ENCODE measurements at places on chromosomes 16 and 17.

DNA sequence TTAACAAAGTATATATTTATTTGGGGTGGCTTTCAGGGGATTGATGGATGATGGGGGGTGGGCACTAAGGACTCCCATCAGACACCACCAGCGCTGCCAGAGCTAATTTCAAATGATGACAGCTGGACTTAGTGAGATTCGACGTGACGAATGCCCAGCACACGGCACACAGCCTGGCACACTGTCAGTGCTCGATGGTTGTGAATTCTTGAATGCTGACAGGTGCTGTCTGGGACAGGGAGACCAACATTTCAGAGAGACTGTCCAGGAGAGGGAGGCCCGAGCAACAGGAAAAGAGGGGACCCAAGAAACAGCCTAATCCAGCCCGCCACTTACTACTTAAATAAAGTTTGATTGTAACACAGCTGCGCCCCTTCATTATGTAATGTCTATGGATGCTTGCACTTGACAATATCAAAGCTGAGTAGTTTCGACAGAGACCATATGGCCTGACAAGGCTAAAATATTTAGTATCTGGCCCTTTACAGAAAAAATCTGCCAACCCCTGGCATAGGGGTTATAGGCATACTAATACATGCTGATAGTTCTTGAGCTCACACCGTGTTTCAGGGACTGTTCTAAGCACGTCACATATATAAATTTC, 6.2 kb upstream of the MPRIP start:
- no peak for DNase-seq

DNA sequence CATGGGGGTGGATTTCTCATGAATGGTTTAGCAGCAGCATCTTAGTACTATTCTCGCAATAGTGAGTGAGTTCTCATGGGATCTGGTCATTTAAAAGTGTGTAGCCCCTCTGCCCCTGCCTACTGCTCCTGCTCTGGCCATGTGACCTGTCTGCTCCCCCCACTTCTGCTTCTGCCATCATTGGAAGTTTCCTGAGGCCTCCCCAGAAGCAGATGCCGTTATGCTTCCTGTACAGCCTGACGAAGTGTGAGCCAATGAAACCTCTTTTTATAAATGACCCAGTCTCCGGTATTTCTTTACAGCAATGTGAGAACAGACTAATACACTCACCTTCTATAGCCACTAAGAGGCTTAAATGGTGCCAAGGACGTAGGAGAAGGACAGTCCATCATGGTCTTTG, 51.5 kb downstream of the NOL11 start:
- no peak for DNase-seq

- no peak for DNase-seq
These were observed 169.0 kb downstream of the ENGASE start for GRCh38 chr17:79243603-79243990.

- DNase-seq: no peak
These were observed 5.2 kb upstream of the RAI1 start for GRCh38 chr17:17675925-17676534.

DNA sequence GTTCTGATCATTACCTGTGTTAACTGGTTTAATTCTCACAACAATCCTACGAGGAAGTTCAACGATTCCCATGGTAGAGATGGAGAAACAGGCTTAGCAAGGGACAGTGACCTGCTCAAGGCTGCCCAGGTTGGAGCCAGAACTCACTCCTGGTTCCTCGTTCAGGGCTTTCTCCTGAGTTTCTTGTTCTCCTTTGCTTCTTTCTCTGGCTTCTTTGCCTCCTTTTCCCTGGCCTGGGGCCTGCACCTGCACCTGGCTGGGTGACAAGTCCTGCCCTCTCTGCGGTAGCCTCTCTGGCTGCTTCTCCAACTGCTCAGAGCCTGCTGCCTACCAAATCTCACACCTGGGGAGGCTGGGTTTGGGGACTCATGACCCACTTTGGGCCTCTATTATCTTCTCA, 2.8 kb downstream of the CCL22 start:
- DNase-seq: no peak

- DNase-seq: no peak
These were observed 29.6 kb downstream of the NFAT5 start for GRCh38 chr16:69595127-69596036.

DNA sequence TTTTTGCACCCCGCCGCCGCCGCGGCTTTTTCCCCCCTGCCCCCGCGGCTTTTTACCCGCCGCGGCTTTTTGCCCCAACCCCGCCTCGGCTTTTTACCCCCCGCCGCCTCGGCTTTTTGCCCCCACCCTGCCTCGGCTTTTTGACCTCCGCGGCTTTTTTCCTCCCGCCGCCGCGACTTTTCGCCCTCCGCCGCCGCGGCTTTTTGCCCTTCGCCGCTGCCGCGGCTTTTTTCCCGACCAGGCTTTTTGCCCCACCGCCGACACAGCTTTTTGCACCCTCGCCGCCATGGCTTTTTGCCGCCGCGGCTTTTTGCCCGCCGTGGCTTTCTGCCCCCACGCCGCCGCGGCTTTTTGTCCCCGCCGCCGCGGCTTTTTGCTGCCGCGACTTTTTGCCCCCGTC, 137.0 kb upstream of the TP53TG3D start:
- DNase-seq: no peak

DNA sequence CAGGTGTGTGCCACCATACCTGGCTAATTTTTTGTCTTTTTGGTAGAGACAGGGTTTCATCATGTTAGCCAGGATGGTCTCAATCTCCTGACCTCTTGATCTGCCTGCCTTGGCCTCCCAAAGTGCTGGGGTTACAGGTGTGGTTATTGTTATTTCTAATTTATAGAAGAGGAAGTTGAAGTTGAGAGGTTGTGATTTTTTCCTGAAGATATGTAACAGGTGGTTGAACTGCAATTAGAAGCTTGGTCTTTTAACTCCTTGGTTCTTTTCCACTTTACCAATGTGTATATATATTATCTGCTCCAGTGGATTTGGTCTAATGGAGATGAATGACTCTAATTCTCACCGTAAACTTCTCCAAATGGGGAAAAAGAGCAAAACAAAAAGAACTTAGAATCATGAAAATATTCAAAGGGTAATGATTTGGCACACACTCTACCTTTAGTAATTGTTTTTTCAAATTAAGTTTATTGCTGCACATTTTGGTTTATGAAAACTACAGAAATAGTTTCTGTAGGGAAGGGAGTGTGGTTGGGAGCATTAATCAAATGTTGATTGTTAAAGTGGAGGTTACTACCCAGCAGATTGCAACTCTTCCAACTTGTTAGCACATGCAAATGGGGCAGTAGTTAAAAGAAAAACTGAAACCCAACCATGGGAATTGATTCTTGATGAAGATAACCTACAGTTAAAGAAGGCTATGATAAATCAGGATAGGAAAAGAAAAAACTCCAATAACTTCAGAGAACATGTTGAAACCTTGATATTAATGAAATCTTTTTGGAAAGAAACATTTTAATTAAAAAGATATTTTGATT, 1.8 kb upstream of the KRT10 start:
- no peak for DNase-seq

DNA sequence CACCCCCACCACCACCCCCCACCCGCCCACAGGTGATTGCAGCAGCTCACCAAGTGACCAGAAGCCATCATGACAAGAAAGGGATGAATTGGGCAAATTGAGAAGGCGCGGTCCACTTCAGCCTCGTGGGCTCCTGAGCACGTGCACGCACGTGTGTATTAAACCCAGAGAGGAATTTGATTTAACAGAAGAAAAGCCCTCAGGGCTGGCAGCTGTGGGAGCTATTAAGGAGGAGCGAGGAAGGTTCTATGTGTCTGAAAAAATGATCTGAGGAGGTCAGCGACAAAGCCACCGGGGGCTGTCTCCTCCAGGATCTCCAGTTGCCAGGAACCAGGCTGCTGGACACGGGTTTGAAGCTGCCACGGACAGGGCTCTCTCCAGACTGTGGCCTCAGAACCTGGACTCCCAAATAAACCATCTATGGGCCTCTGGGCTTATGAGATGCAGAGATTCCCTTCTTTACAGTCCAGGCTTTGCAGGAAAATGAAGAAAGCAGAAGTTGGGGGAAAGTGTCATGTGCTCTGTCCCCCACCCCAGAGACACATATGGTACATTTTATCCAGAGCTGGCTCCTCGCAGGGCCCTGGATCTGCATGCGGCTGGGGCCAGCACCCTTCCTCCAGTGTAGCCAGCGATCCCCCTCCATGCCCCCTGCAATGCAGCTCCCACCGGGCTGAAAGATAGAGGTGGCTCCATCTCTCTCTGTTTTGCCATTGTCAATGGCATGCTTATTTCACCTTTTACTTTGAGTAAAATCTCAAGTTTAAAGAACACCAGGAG, 219.7 kb upstream of the RPL38 start:
- no peak for DNase-seq

DNA sequence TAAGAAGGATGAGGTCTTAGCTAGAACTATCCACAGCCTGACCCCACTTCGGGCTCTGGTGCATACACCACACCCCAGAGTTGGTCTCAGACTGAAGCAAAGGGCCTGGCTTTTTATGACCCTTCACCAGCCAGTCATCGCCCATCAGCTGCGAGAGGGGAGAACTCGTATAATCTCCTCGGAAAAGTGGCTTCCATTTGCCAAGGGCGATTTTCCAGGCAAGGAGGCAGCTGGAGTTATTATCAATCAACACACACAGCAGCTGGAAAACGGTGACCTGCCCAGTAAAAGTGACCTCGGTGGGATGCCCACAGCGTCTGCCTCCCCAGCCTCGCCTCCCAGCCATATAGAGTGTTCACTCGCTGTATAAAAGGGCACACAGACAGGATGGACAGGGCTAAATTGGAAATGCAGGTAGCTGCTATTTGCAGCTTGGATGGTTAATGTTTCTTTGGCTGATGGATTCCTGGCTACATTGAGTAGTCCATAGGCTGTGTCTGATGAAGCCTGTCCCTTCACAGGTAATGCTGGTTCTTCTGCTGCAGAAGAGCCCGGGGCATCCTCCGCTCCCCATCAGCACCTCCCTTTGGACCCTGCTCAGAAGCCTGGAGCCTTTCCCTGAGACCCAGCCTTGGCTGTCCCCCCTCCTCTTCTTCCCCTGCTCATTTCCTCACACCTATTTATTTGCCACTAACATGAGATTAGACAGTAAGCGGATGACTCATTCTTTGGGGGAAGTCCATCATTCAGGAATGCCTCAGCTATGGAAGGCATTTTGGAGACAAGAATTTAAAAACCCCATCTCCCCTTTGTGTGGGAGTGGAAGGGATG, 45.7 kb downstream of the TMEM186 start:
- DNase-seq: no peak

GRCh38 chr17:57553991-57554825, 190.9 kb downstream of the CCDC182 start:
- no peak for DNase-seq

All from SW 1271 (cell line).